Stimulated activated naive CD8-positive, alpha-beta T cell treated with anti-CD3 and anti-CD28 coated beads, Interleukin-15, amount 100 ng/mL, for 72 hours (primary cell): ENCODE measurements at places on chromosomes 2 and 18.

GRCh38 chr2:214649440-214650205 is 159.9 kb downstream of the BARD1 start:
- DNase-seq: no peak

DNA sequence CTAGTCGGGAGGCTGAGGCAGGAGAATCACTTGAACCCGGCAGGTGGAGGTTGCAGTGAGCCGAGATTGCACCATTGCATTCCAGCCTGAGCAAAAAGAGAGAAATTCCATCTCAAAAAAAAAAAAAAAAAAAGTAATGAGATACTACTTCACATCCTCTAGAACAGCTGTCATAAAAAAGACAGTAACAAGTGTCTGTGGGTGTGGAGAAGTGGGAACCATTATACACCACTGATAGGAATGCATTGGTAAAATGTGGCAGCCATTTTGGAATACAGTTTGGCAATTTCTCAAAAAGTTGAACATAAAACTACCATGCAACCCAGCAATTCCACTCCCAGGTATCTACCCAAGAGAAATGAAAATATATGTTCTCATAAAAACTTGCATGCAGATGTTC is 166.6 kb downstream of the GREB1L start:
- DNase-seq: no peak

- DNase-seq: peak; percentile 24
Observed at GRCh38 chr2:207155516-207156444, 10.0 kb downstream of the KLF7 start.

DNA sequence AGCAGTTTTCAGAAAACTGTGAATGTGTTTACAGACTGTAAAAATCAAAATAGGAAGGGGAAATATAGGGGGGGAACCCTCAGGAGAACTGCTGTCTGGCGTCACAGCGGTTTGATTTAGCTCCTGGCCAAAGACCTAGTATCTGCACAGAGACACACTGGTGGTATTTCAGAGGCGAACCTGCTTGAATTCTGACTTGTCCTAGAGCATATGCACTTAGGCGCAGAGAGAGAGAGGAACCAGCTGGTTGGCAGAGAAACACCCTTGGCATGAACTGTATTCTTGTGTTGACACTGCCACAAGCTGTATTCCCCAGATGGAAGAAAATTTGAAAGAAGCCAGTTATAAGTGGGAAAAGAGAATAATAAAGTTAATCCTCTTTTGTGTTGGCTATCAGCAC is 506.5 kb upstream of the NRP2 start:
- DNase-seq: no peak

DNA sequence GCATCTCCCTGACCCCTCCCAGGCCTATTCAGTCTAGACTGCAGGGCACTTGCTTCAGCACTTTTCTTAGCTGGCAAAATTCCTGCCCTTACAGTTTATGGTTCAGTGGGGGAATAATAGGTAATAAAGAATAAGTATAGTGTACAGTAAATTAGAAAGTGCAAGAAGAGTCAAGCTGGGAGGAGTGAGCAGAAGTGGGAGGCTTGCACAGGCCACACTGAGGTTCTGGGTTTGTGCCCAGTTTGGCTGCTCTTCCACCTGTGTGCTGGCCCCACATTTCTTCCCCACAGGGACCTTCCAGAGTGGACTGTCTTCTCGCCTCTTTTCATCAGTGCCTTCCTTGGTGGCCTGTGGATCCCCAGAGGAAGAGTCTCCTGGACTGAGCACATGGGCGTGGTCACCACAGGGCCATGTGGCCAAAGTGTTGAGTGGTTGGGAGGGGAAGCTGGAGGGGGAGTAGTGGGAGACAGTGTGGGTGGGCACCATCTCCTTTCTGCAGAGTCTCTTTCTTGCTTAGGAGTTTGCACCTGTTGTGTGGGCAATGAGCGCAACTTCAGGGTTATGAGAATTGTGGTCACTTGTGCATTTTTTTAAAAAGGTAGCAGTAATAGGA is 128.6 kb upstream of the ZSWIM2 start:
- DNase-seq: no peak

DNA sequence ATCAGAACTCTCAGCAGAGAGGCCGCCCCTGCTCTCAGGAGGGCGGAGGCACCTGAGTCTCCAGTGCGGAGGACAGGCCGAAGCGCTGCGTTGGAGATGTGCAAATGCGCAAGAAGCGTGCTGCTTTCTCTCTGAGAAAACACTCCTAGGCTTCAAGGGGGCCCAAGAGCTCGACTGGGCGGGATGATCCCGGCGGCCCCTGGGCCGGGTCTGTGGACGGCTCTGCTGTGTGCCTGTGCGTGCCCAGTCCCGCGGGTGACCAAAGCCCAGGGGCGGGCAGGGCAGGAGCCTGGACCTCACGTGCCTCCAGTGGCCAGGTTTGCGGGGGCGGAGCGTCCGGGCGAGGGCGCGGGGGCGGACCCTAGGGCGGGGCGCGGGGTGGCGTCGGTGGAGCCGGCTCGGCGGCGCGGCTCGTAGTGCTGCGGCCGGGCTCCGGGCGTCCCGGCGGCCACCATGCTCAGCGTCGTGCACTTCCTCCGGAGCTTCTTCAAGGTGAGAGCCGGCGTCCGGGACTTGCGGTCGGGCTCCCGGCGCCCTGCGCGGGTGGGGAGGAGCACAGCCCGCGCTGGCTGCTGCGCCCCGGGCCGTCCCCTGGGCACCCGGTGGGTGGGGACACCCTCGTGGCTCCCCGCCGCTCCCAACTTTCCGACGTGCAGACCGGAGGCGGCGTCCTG is at the start of gene ARHGEF4:
Gene ARHGEF4 (plus strand): TSS at position 414 of the 674 bp plus-strand sequence. CDS start 40 bp downstream, at position 454.
- DNase-seq: peak; percentile 19

GRCh38 chr2:118312969-118313756 is 224.9 kb downstream of the INSIG2 start:
- DNase-seq: no peak

- no peak for DNase-seq
Observed at GRCh38 chr2:46885376-46885775, 30.2 kb downstream of the MCFD2 start.

- no peak for DNase-seq
Observed at GRCh38 chr2:196329959-196330358, 158.6 kb upstream of the STK17B start.

DNA sequence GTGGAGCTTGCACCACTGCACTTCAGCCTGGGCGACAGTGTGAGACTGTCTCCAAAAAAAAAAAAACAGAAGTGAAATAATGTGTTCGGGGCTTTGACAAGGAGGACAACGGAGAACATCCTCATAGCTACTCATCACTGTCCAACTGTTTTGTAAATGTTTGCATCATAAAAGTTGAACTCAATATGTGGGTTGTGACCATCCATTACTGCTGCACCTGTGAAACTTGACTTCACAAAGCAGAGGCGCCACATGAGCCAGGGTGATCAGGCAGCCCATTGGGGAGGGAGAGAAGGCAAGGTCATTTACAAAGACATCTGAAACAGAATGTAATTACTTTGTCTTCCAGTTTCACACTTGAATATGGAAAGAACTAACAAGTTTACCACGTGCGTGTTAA is 61.6 kb downstream of the LAMA1 start:
- DNase-seq: no peak

DNA sequence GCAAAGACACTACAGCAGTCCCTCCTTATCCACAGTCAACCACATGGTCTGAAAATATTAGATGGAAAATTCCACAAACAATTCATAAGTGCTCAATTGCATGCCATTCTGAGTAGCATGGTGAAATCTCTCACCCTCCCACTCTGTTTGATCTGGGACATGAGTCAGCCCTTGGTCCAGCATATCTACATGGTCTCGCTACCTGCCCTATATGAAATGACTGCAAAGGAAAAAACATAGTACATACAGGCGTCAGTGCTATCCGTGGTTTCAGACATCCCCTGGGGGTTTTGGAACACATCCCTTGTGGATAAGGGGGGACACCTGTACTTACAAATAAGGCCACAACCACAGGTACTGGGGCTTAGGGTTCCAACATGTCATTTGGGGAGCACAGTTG is 73.7 kb downstream of the CABLES1 start:
- peak; percentile 77 for DNase-seq

DNA sequence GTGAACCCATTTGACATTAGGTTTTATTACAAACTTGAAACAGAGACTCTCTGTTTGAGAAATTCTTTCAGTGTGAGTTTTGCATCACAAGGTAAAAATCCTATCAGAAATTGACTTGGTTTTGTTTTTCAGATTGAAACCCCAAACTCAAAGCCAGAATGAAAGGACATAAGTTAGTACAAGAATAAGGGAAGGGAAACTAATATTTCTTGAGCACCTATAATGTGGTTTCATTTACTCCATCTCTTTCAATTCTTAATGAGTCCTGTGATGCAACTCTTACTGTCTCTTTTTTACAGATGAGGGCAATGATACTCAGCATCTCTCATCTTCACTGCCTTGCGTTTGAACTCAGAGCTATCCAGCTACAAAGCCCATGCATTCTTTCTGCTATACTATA is 210.0 kb upstream of the SIX3 start:
- no peak for DNase-seq

- no peak for DNase-seq
Observed at GRCh38 chr18:64032312-64032711, 62.4 kb downstream of the SERPINB8 start.

GRCh38 chr18:62690236-62690815 is 25.0 kb upstream of the PHLPP1 start:
- no peak for DNase-seq

DNA sequence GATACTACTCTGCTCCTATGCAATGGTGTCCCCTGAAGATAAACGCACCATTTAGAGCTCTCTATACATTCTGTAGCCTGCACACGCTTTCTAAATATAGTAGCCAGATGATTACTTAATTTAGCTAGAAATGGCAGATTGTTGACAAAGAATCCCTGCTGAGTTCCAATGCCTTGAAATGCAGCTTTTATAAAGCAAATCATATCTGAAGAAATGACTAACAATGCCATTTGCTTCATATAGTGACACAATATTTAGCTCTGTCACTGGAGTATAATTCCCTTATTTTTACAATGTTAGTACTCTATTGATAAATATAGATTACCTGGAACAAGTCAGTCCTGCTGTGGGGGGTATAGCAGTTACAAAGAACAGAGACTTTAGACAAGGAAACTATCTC is 166.2 kb downstream of the CDCA7 start:
- DNase-seq: no peak

DNA sequence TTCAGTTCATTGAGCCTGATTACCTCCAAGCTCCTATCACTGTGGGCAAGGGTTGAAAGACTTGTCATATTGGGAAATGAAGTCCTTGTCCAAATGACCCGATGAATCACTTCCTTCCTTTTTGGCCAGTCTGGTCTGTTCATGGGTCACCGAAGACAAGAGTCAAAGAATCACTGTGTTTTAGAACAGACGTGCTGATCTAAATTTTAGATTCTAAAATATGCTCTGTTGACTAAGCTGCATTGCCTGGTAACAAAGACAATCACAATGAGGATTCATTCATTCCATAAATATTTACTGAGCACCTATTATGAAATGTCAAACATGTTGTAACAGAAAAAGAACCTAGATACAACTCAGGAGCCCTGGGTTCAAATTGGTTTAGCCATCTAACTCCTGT is 99.4 kb upstream of the RND3 start:
- DNase-seq: no peak

DNA sequence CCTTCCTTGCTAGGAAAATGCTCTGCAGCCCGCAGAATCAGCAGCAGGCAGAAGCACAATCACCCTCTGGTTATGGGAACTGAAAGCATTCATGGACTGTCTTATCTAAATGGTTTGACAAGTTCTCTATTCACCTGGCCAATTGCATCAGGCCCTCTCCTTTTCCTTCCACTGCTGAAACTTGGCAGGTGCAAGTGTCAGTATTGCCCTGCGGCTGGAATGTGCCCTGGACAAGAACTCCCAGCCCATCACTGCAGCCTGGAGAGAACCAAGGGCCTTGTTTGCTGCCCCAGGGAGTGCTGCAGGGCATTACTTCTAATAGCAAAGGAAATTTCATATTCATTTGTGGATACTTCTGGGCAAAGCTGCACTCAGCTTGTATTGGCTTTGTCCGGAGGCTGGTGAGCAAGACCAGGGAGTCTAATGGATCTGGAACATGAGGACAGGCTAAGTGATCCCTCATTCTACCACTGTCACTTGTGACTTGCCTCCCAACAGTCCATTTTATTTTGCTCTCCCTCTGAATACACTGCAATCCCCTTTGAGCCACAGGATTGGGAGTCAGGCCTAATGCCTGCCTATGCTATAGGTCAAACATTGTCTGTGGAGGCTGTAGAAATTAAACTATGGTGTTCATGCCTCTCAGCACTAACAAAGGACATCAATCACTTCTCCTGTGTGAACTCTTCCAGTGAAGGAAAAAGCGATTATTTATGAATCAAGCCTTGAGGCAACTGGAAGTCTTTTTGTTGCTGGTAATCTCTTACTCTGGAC is 116.9 kb downstream of the LYPD6B start:
- no peak for DNase-seq
